ENCODE measurements at places on chromosomes 1 and 21.
A peak's percentile ranks its signal among the peaks of the same experiment; 100 is the strongest.

DNA sequence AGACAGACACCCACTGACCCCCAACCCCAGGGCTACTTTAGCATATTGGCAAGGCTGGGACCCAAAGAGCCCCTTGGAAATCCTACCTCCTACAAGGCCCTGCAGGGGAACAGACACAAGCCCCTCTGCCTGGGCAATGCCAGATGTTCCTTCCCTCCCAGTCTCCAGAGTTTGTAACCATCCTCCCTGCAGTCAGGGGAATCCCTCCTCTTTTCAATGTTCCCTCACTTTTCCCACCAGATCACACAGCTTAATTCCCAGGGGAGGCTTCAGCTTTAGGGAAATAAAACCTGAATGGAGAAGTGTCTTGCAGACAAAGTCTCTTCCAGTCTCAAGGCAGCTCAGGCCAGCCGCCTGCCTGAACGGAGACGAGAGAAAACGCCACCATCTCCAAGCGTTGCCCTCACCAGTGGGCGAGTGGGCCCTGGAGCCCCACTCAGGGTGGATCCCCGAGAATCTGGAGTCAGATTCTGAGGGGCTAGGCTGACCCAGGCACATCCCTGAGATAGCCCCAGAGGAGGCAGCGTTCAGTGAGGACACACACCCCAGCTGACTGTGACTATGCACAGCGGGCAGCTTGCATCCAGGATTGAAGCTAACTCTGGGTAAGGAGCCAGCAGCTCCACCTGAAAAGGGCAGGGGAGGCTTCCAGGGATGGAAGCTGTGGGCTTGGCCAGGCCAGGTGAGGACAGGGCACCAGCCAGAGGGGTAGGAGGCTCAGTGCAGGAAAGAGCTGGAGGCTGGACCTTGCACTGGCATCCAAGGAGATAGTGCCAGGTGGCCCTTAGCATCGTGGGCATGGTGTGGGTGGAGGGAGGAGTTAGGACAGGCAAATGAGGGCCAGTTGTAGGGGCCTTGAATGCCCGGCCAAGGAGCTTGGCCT, 44.0 kb upstream of the ZC3H12A start:
- no peak for DNase-seq

- DNase-seq = no peak
These were observed 48.5 kb upstream of the DMRTB1 start for GRCh38 chr1:53410701-53411100.

- DNase-seq = no peak
These were observed 39.9 kb downstream of the INKA2 start for GRCh38 chr1:111699268-111699667.

DNA sequence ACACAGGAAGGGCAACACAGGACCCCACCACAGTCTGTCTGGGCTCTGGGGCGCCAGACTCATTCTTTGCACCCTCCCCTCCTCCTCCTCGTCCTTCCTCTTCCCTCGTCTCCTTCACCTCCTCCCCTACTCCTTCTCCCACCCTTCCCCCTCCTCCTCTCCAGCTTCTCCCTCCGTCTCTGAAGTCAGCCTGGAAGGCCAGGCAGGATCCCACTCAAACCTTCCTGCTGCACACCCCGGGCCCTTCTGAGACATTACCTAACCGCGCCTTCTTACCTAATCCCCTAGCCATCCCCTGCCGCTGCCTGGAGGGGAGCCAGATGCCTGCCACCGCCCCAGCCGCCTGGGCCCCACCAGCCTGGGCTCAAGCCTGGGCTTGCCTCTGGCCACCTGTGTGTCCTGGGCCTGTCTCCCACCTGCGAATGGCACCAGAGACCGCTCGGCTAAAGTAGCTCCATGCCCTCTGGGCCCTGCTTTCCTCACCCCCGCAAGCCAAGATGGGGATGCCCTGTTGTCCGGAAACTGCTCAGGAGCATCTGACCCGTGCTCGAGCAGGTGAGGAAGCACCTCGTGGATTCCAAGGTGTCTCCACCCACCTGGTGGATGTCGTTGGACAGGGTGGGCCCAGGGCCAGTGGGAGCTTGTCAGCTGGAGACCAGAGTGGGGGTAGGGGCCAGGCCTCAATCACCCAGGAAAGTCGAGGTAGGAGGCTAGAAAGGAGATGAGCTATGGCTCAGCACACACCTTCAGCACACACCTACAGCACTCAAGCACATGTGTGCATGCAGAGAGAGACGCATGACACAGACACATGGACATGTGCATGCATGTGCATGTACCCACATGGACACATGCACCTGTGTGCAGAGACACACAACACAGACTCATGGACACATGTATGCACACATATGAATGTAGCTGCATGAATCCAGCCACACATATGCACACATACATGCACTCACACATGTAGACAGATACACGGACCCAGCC, 31.9 kb downstream of the WNT9A start:
- DNase-seq = no peak

GRCh38 chr21:14548779-14549178, 2.7 kb upstream of the SAMSN1 start:
- DNase-seq = no peak

DNA sequence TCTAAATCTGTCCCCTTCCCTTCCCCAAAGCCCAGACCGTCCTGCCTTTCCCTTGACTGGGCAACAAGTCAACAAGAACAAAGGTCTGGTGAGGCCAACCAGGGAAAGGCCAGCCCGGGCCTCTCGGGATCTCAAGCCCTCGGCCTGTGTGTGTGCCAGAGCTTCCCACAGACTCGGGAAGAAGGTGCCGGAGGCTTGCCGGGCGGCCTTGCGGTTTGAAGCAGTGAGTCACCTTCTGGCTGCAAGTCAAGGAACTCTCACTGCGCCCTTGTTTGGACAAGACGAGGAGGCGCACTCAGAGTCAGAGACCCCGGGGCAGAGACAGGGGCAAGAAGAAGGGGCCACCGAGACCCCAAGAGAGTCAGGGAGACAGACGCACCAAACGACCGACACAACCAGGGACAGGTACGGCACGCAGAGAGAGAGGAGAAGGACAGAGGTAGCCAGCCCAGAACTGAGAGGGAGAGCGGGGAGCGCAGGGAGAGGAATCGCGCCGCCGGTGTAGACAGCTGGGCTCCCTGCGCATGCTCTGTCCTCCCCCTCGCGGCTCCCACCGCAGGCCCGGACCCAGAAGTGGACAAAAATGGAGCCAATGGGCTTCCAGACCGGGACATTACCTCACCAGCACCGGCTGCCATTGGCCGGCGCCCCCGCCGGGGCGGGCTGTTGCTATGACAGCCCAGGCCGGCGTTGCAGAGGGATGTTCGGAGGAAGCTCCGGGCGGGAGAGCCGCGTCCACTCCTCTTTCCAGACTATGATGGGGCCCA, 66.6 kb upstream of the LAPTM5 start:
- DNase-seq = peak; percentile 36

DNA sequence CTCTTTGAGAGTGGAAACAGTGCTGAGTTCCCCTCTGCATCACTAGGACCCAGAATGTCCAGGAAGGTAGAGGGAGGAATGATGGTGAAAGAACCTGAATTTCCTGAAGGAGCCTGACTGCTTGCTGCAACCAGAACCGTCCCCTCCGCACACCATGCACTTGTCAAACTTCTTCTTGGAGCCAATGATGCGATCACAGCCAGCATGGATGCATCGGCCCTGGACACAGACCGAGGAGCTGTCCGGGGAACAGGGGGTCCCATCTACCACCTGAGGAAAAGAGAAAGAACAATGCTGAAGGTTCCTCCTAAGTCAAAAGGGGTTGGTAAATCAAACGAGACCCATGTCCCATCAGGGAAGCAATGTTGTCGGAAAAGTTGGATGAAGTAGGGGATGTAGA, 6.9 kb downstream of the ADAMTS4 start:
- DNase-seq = no peak

All from T-helper 1 cell (primary cell).